NCI-H748 treated with DMSO at 0.1 percent for 48 hours (cell line): ENCODE measurements at places on chromosomes 7 and 10.

DNA sequence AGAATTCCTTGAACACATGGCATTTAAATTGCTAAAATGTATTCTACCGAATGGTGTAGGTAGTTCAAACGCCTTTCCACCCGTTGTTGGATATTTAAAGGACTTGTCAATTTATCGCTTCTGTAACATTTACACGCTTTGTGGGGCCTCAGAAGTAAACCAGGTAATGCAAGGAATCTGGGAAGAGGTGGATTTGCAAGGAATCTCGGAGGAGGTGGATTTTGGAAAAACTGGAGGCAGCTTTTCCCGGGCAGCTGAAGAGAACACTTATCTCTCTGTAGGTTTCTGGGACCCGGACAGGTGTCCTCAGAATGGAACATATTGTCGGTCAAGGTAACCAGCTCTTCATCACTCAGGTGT lies 592 bp upstream of the MAPK8 start:
- DNase-seq: no peak

DNA sequence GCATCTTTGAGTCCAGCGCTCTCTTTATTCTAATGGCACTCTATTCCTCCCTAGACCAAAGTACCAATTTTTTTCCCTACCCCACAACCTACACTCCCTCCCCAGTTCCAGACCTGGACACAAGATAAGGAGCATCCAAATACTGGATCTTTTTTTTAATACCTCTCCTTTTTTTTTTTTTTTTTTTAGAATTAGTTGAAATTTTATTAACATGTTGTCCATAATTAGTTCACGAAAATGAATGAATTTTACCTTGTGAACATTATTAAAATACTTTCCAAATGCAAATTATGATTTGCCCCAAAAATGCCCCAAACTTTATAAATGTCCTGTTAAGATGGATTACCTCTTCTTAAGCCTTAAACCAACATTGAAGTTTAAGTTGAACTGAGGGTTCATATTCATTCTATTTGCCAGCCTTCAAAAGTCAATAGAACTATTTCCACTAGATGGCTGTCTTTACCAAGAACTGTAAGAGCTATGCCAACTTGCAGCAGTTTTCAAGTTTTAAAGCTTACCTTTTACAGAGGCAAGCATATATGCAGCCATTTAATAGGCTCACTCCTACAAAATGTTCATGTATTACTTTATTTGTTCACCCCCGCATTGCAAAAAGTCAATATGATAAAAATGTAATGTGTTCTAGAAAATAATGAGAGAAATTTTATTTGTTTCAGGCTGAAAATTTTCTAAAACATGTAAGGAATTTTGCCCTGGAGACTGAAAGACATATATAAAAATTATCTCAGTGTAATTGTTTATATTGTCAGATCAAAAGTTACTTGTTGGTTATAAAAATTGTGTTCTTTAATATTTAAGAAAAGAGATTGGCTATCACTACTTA lies 39.7 kb upstream of the TNKS2 start:
- DNase-seq: peak; percentile 37

GRCh38 chr7:95614442-95614940 lies 18.2 kb upstream of the PDK4 start:
- DNase-seq: no peak

GRCh38 chr10:102701272-102701671 lies 12.9 kb downstream of the ARL3 start:
- DNase-seq: no peak

GRCh38 chr7:156792611-156793010 lies 100.4 kb downstream of the LMBR1 start:
- DNase-seq: no peak

- no peak for DNase-seq
Measured at GRCh38 chr7:36034020-36034419, 119.0 kb upstream of the EEPD1 start.

DNA sequence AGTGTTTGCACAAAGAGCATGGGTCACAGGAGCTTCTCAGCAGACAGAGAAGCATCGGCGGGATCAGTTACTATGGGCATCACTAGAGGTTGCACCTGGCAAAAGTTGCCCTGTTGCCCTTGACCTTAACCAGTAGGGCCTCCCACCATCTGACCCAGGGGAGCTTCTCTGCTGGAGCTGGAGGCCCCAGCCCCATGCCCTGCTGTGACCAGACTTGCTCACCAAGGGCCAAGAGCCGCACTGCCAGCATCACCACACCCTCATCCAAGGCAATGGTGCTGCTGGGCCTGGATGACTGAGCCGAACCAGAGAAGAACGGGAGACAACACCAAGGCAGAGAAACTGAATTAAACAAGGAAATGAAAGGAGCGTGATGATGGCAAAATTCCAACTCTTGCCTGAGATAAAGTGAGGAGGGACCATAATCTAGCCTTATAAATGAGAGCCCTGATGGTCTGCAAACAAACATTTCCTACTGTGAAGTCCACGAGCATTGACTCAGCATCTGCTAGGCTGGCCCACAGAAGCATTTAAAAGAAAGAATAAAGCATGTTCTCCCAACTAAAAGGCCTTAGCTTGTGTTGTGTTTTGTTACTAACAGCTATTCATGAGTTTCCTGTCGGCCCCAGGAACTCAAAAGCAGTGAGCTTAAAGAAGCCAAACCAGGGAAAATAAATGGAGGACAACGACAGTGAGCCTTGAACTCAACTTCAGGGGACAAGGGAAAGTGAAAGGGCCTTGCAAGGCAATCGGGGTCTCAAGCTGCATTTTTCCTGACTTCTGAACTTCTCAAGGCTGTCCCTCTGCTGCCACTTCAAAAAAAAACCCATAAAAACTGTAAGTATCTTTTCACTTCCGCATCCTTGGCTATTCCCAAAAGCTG lies 60.4 kb downstream of the AFAP1L2 start:
- peak; percentile 69 for DNase-seq
